ENCODE measurements at places on chromosomes 3 and 15.
A peak's percentile ranks its signal among the peaks of the same experiment; 100 is the strongest.

GRCh38 chr3:109117939-109118338 lies at the start of gene MORC1:
MORC1 (minus strand) TSS chr3:109118134; CDS start chr3:109118059, 75 bp downstream.
- DNase-seq, result no peak

DNA sequence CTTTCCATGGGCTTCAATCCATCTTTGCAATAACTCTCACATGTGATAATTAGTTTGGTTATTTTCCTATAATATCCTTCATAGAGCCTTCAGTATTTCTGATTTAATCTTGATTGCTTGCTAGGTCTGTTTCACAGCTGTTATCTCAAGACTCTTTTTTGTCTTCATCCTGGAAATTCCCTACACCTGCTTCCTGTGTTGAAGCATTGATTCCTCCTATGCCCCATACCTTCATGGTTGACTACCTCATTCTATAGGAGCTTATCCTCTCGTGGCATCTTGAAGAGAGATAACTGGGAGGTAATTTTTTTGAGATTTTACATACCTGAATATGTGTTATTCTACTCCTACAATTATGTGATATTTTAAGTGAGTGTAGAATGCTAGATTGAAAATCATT lies 26.7 kb downstream of the PIK3CA start:
- no peak for DNase-seq

DNA sequence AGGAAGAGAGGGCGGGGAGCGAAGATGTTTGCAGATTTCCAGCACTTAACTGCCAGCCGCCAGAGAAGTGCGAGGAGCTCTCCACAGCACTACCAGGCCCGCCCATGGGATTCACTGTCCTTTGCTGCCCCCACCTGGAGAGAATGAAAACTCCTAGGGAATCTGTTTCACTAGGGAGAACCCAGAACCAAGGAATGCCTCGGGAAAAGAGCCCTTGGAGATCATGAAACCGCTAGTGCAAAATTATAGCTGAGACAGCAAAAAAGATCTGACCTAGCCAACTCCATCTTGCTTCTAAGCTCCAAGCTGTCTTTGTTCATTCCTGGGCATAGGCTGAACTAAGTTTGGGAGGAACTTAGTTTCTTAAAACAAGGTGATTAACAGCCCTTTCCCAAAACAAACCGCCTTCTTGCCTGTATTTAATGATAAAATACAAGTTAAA lies 82.6 kb upstream of the GCNT3 start:
- peak; percentile 64 for DNase-seq

- DNase-seq, result no peak
These were observed 17.3 kb downstream of the GJD2 start for GRCh38 chr15:34737477-34737876.

- DNase-seq, result no peak
These were observed 574.8 kb downstream of the AGBL1 start for GRCh38 chr15:86654501-86654900.

- no peak for DNase-seq
These were observed 101.2 kb downstream of the TPRA1 start for GRCh38 chr3:127489357-127489756.
